ENCODE measurements at places on chromosomes 2 and 18.

GRCh38 chr2:174846941-174847938 lies 83.0 kb upstream of the CHRNA1 start:
- no peak for DNase-seq

- DNase-seq: no peak
These were observed 27.1 kb downstream of the RALB start for GRCh38 chr2:120279708-120280107.

DNA sequence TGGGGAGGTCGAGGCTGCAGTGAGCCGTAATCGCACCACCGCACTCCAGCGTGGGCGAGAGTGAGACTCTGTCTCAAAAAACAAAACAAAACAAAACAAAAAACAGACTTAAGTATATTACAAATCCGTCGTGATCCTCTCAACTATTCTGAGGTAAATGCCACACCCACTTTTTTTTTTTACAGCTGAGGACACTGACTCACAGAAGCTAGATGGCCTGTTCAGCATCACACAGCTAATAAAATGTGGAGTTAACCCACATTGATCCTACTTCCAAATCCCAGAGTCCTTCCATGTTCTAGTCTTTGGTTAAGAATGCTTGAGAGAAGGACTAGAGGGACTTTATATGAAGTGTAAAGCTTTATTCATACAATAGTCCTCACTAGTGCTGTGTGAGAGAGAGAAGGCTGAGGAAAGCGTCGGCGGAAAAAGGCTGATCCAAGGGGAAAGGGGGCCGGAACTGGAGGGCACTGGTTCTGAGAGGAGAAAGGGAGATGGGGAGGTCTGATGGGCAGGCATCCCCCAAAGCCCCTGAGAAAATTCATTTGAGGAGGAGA lies 627 bp downstream of the RNF25 start:
- no peak for DNase-seq

DNA sequence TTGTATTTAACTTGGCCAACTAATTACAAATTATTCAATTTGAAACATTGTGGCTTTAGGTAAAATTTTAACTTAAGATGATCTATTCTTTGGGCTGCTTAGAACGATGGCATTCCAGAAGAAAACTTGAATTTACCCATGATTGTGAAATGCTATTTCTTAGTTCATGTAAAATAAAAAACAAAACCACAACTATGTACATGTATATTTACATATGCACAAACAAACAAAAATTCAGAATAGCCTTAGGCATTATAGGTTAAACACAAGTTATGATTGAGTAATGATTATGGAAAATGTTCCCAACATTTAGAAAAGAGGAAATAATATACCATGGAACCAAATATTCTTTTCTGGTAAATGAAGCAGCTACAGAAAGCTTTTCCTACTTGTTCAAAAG lies 3.5 kb upstream of the SMCHD1 start:
- DNase-seq: no peak

- no peak for DNase-seq
These were observed 1.1 kb downstream of the CYBRD1 start for GRCh38 chr2:171523088-171524017.

DNA sequence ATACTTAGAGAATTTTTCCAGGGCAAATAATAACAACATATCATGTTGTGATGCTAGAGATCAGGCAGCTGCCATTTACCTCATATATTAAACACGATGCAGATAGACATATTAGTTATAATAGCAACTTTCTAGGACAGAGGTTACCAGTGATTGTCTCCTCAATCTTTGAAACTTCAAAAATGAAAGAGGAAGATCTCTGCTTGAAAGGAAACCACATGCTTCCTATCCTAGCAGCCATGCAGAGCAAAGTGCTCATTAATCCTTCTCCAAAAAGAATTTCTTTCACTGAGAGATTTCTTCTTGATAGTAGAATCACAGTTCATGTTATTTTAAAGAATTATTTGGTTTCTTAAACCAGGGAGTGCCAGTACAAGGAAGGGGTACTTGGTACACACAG lies 317.2 kb downstream of the CPS1 start:
- DNase-seq: no peak

Measured in esophagus squamous epithelium (tissue), 5 donors.